Non-pigmented ciliary epithelial cell (primary cell): ENCODE measurements at places on chromosomes 5 and 9.

DNA sequence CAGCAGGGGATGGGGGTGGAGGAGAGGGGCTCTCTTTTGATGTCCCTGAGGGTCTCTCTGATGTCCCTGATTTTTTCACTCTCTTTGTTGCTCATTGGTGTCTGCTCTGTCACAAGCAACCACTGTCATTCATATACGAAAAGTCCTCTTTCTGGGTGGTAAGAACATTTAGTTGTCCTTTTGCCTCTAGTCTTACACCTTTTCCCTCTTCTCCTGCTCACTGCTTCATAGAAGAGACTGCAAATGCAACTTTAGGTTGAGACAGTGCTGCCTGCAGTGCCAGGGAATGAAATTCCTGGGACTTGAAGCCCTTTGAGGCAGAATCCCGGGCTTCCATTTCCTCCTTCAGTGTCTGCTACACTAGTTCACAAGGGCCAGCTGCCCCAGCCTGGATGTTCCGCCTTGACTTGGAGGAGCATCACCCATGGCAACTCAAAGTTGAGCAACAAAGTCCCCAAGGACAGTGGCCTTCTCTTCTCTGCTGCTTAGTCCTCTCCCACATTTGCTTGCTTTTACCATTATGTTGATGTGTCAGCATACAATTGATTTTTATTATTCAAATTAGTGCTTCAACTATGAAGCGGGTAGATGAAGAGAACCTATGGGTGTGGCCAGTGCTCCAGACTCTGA is 94.7 kb upstream of the RUSC2 start:
- no peak for DNase-seq

DNA sequence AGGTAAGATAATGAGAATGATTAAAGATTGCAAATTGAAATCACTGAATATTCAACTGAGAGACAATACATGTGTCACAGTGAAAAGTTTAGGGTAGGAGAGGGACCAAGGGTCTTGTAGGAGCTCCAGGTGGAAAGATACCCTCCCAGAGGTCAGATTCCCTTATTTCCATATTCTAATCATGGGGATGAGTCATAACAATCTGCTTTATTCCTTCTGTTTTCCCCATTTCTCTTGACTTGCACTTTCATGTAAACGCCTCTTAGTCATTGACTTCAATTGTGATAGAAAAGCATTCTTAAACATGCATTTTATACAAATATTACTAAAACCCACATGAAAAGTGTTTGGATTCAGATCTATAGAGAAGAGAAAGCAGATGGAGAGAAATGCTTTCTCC is 81.3 kb upstream of the CTSL start:
- DNase-seq: no peak

DNA sequence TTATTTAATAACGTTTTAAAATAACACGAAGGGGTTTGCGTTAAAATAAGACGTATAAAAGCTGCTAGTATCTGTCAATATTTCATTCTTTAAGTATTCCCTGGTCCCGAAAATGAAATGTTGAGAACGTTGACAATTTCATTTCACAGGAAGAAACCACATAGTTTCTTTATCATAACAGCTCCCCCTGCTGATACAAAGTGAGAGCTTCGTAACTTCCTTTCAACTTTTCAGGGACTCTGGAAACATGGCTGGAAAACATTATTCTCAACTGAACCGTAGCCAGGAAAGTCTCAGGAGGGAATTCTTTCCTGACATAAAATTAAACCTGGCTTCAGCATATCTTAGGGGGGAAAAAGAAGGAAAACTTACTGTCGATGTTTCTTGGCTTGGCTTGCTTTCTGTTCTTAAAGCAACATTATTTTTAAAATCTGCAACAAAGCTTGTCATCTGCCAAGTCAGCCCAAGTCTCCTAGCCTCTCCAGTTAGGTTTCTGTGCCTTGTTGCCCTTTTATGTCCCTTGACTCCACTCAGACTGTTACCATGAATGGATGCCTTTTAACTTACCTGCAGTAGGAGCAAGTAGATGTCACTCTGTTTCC is 122.9 kb upstream of the DAB2 start:
- DNase-seq: no peak

DNA sequence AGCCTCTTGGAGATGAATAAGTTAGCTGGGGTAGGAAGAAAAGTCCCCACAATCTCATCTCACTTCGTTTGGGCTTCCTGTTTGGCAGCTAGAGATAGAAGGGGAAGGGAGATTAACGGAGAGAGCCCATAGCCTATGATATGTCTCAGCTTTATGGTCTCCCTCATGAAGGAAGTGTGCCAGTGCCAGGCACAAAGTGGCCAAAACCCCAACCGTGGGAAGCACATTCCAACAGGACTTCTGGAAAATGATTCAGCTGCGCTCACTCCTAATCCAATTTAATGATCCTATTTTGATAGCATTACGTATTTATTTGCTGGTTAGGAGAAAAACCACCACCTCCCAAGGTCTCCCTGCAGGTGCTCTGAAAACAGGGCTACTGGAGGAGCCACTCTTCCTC is 303.1 kb upstream of the CLINT1 start:
- DNase-seq: no peak

- peak; percentile 24 for DNase-seq
Measured at GRCh38 chr5:43769571-43770355, 166.8 kb downstream of the NNT start.

- DNase-seq: no peak
Measured at GRCh38 chr9:124769549-124770358, 1.4 kb downstream of the NR6A1 start.

GRCh38 chr5:157271740-157272271 is 5.9 kb downstream of the CYFIP2 start:
- DNase-seq: no peak

GRCh38 chr9:98667005-98667640 is 41.6 kb downstream of the GABBR2 start:
- DNase-seq: no peak

DNA sequence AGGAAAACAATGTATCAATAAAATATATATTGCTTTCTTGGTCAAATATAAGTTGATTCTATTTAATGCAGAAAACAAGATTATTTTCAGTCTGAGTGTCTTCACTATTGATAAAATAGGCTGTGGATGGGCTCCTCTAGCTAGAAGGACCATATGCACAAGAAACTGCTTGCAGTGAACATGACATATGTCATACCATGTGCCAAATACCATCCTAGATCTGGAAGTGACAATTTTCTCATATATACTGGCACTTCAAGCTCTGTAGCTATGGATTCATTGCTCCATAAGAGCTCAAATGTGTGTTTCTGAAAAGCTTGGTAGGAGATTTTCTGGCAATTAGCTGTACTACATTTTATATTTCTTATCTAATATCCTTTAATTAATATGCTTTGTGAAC is 95.6 kb upstream of the CDH6 start:
- no peak for DNase-seq

GRCh38 chr9:137190315-137190856 is 1.9 kb downstream of the SSNA1 start:
- DNase-seq: no peak

GRCh38 chr5:123478546-123478945 is 33.4 kb upstream of the CSNK1G3 start:
- no peak for DNase-seq

GRCh38 chr5:65544473-65544872 is 18.5 kb downstream of the CENPK start:
- DNase-seq: no peak

DNA sequence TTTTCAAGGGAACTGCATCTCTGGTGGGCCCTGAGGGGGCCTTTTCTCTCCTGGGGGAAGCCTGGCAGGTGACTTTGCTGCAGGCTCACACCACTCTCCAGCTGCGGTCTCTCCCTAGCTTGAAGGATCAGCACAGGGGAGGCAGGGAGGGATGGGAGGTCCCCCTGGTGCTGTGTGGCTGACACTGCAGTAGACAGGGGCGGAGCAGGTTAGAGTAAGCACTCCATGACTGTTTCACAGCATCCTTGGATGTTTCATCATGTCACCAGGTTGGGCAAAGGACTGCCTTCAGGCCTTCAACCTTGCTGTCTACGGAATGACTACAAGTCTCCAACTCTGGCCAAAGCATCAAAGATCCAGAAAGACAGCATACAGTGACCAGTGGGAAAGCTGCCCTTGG is 470.7 kb downstream of the CDK5RAP2 start:
- no peak for DNase-seq

- no peak for DNase-seq
Measured at GRCh38 chr9:129885018-129885669, 49.9 kb downstream of the USP20 start.

- DNase-seq: no peak
Measured at GRCh38 chr5:171310819-171311321, 1.8 kb downstream of the TLX3 start.
